ENCODE measurements at places on chromosomes 3 and 15.

GRCh38 chr3:47841786-47842349 is 38.9 kb downstream of the DHX30 start:
- no peak for DNase-seq

DNA sequence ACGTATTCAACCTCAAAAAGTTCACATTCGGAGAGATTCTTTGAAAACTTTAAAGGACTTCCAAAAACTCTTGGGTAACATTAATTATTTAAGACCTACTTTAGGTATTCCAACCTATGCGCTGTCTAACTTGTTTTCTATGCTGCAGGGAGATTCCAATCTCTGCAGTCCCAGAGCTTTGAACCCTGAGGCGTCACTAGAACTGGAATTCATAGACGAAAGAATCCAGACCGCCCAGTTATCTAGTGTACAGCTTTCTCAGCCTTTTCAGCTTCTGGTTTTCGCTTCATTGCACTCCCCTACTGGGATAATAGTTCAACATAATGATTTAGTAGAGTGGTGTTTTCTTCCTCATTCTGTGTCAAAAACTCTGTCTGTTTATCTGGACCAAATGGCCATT is 711.3 kb downstream of the ROBO1 start:
- DNase-seq = no peak

DNA sequence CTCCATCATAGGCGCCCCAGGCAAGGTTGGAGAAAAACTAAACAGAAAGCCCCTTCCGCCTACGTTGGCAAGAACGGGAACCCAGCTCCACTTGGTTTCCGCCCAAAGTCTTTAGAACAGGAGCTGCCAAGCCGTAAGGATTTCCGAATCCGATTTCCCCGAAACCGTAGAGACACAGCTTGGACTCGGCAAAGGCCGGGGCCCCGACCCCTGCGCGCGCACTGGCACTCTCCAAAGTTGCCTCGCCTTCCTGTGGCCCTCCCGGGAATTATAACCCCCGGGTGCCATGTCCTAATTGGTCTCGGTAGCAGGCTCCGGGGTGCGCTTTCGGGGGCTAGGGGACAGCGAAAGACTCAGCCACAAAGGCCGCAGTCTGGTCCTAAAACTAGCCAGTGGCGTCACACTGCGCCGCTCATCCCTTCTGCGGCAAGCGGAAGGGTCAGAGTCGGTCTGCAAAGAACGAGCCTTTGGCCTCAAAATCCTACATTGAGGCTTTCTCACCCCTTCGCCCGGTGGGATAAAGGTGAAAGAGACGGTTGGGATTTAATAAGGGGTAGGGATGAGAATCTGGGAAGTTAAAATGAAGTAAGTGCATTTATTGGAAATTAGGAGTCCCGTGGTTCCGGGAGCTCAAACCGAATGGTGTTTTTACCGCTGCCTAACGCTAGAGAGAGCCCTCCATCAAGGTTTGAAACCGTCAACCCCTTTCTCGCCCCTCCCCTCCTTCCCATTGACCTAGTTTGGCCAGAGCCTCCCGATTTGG is 6.8 kb downstream of the BCL6 start:
- peak; percentile 44 for DNase-seq

DNA sequence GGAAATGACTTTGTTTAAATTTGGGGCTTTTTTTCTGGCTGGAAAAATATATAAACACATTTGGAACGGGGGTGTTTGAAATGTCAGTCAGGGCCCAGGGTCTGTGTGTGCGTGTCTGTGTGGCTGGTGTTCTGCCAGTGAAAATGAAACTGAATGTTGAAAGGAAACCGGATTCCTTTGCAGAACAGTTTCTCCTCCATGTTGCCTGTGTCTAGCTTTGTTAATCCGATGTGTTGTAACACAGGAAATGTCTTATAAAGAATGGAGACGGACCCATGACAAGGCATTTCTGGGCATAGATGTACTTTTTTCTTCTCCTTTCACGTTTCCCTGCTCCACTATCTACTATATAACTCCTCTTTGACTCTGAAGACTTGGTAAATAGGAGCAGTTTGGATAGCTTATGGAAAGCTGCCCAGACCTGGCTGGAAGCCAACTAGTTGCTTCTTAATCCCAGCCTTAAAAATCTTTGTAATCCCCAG is 2.8 kb downstream of the SQOR start:
- peak; percentile 8 for DNase-seq

GRCh38 chr15:34076785-34077184 is 24.9 kb downstream of the EMC7 start:
- no peak for DNase-seq

DNA sequence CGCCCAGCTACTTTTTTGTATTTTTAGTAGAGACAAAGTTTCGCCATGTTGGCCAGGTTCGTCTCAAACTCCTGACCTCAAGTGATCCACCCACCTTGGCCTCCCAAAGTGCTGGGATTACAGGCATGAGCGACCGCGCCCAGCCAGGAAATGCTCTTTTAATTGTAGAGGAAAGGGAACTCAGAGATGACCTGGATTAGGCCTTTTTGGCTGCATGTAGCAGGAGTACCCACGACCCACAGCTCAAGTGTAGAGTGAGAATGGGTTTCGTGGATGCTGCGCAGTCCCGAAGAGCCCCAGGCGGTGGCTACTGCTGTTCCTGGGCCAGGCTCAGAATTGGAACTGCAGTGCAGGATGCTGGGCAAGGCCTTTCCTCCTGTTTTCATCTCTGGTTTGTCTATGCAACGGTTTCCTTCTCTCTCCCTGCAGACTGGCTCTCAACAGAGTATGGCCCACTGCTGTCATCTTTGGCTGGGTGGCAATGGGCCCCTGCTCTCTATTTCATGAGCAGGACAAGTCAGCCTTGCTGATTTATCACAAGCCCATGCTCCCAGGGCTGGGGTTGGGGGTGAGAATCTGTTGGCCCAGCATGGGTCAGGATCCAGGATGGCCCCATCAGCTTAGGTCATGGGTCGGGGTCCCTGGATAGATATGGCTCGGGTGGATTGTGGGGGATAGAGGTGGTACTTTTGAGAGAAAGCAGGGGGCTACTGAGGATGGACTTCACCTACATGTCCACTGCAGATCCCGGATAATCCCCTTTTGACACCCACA is 51.2 kb downstream of the GASK1A start:
- DNase-seq = no peak

DNA sequence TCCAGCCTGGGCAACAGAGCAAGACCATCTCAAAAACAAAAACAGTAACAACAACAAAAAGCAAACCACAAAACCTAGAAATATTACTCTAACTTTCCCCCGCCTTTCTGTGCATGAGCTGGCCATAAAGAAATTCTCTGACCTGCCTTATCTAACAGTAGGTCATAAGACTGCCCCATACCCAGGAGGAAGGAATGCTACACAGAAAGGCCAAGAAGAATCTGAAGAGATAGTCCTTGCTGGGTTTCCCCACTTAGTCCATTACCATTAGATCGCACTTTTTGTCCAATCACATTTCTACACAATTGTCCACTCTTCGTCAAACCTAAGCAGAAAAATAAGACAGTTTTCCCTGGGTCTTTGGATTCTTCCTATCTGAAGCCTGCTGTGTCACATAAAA is 23.5 kb downstream of the CIAO2A start:
- no peak for DNase-seq

All from stimulated activated CD8-positive, alpha-beta memory T cell treated with anti-CD3 and anti-CD28 coated beads, Interleukin-4, amount 100 ng/mL, for 1 hour (primary cell).